Endothelial cell of umbilical vein (primary cell): ENCODE measurements at places on chromosomes 4 and X. TPM values are rescaled to one million over a fixed set of nuclear protein-coding genes. Genes with fewer than 3 reads are reported as not detected.
A peak's percentile ranks its signal among the peaks of the same experiment; 100 is the strongest.

The CENPI gene
- 25.7 and 28.9 TPM in 2 replicates for total RNA-seq

The PPEF2 gene
- not detected in 2 replicates for total RNA-seq

The IL2RG gene
- not detected in 2 replicates for total RNA-seq

The JAKMIP1 gene
- total RNA-seq, result not detected in 2 replicates

The MAGEE2 gene
- total RNA-seq, result not detected in 2 replicates

The PLXNA3 gene
- total RNA-seq, result 58.3 and 58.6 TPM in 2 replicates

The AFP gene
- not detected in 2 replicates for total RNA-seq

The SAGE1 gene
- total RNA-seq, result not detected in 2 replicates

The WNK3 gene
- total RNA-seq, result 2.6 and 2.7 TPM in 2 replicates

The NFXL1 gene
- total RNA-seq, result 11.8 and 14.6 TPM in 2 replicates

DNA sequence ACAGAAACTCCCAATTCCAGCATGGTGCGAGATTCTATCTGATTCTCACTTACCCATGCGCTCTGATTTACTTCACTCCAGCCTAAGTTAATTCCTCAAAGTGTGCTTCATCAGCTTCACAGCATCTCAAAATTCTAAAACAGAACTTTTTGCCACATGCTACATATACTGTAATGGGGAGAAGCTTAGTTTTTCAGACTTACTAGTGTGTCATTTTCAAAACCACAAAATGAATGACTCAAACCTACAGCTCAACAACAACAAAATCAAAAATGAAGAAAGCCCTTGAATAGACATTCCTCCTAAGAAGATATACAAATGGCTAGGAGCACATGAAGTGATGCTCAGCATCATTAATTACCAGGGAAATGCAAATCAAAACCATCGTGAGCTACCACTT lies 14.9 kb downstream of the IRF2 start:
- no peak for DNase-seq

DNA sequence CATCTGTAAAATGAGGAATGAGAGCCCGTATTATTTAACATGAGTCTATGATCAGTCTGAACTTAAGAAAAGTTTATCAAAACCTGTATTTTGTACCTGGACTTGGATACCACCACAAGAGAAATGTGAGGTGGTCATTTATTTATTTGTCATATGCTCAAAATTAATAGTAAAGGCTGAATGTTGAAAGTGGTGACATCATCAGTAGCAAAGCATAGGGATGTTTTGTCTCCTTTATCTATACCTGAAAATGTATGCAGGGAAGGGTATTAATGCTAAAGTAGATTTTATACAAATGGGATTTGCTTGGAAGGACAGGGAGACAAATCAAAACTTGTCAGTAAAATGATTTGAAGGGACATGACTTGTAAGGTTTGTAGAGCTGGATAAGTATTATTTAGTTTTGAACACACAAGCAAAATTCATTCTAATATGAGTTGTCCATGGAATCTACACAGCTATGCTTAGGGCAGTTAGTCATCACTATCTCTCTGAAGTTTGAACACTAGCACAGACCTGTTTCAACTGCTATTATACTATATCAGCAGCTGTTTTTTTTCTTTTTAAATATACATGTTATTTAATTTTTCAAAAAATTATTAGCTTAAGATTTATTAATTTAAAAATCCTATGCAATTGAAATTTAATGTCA lies 52.4 kb upstream of the GUCY1A1 start:
- no peak for DNase-seq

GRCh38 chr4:86615501-86615900 lies 21.4 kb downstream of the PTPN13 start:
- no peak for DNase-seq

- DNase-seq, result no peak
Observed at GRCh38 chr4:150849016-150849415, 166.1 kb downstream of the LRBA start.

GRCh38 chr4:104964410-104965175 lies 182.1 kb upstream of the TET2 start:
- no peak for DNase-seq

DNA sequence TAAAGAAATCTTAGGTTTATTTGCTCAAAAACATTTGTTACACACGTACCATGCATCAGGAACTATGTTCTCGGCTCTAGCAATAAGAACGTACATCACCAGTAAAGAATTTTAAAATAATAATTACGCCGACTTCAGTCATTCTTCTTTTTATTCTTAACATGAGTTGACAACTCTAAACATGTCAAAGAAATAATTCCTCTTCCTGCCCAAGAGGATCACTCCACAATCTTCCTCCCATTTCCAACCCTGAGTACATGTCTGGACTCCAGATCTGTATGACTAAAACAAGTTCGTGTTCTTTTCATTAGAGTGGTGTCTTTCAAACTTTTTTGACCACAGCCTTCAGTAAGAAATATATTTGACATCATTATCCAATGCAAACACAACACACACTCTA lies 201.6 kb upstream of the GRIA3 start:
- DNase-seq, result no peak

GRCh38 chrX:130028196-130028595 lies 45.8 kb downstream of the BCORL1 start:
- DNase-seq, result peak; percentile 33

DNA sequence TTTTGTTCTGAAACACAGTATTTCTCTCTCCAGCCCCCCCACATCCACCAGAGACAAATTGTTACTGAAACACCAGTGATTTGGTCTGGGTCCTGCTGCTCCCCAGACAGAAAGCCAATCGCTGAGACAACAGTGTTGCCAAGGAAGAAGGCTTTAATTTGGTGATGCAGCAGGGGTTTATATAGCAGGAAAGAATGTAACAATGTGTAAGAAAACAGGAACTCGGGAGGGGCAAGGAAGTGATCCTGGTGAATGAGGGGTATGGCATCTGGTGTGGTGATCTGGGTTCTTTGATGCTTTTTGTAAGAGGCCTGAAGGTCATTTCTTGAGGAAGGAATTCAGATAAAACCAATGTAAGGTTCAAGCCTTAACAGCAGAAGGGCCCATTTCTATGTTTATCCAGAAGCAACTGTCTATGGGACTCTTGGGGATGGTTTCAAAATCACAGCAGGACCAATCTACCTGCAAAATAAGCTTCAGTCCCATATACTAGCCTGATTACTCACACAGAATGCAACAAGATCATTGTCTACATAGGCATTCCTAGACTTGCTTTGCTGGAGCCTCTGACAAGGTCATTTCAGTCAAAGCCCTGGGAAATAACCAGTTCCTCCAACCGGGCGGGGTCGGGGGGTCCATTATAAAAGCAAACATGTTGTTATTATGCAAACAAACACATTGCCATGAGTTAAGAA lies 445.2 kb upstream of the ZFP42 start:
- no peak for DNase-seq

DNA sequence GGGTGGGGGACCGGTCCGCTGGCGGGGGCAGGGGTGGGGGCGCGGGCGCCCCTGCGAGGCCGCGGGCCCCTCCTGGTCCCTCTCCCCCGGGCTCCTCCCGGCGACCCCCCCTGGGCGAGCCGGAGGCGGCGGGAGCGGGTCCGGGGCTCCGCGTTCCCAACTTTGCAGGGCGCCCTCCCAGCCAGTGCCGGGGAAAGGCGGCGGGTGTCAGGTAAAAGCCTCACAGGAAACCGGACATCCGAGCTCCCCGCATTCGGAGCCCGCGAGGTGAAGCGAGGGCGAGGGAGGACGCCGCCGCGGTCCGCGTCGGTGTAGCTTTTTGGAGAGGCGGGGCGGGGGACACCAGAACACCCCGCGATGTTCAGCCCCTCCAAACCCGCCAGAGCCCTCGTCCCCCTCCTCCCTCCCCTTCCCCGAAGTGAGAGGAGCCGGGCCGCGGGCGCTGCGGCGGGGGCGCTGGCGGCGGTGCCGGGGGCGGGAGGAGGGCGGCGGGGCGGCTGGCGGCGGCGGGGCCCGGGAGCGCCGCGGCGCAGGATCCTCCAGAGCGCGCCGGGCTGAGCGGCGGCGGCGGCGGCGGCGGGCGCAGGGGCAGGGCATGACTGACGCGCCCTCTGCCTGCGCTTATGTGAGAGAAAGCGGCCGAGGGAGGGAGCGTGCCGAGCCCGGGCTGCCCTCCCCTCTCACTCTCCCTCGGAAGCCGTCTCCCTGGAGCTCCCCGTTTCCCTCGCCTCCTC lies at the start of gene VEGFC:
Gene VEGFC, minus strand, starts transcription at position 597 of the 734 bp plus-strand sequence. CDS start 611 bp downstream, outside the sequence.
- peak; percentile 69 for DNase-seq

GRCh38 chrX:10165580-10166247 lies 8.9 kb downstream of the CLCN4 start:
- DNase-seq, result no peak

DNA sequence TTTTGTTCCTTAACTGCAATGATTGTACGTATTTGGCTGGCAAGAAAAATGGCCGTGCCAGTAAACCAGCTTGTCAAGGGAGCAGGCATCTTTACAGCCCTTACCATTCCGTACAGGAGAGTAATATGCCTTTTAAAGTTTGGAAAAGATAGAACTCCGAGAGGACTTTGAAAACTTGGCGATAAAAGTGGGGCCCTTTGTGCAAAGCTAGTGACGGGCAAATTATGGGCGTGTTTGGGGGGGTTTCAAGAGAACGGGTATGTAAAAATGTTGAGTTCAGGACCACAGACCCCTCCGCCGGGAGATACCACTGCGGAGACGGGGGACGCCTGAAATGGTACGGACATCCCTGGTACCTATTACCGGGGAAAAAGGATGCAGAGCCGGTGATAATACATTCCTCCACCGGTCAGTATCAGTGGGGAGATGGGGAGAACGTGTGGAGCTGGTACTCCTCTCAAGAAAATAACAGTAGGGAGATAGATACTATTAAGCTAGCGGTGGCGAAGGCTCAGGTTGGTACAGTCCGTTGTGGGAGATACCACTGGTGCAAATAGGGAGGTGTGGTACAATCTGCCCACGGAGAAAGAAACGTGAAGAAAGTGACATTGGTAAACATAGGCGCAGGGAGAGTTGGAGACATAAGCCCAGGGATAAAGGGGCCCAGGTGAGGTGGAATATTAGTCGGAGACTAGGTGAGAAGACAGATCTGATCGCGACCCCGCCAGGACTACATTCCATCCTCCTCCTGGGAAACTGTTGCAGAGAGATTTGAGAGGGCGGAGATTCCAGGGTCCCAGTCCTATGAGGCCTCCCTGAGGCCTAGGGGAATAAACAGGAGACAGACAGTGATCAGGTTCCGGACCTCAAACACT lies 14.5 kb downstream of the SPACA5 start:
- DNase-seq, result peak; percentile 84

- DNase-seq, result no peak
Observed at GRCh38 chrX:11791090-11791489, 33.1 kb downstream of the MSL3 start.

GRCh38 chr4:179095585-179096221 lies 1653.5 kb upstream of the AGA start:
- no peak for DNase-seq

GRCh38 chr4:24209906-24210305 lies 320.1 kb upstream of the PPARGC1A start:
- no peak for DNase-seq

- DNase-seq, result no peak
Observed at GRCh38 chr4:81620442-81620841, 148.7 kb upstream of the RASGEF1B start.

- no peak for DNase-seq
Observed at GRCh38 chr4:118711052-118711451, 25.9 kb downstream of the METTL14 start.

DNA sequence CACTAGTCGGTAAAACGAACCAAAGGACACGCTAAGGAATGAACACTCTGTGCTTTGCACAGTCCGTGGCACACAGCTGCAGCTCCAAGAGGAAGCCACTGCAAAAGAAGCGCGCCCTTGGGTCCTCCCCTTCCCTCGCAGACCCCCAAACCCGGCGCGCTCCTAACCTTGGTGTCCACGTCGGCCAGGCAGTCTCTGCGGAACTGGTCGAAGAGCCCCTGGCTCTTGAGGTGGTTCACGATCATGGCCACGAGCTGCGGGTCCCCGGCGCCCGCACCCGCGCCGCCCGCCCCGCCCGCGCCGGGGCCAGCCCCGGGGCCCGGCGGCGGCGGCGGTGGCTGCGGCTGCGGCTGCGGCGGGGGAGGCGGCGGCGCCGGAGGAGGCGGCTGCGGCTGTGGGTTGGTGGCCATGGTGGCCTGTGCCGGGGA lies 333 bp downstream of the BOD1L1 start:
- peak; percentile 38 for DNase-seq
